ENCODE measurements at places on chromosomes 4 and X.

DNA sequence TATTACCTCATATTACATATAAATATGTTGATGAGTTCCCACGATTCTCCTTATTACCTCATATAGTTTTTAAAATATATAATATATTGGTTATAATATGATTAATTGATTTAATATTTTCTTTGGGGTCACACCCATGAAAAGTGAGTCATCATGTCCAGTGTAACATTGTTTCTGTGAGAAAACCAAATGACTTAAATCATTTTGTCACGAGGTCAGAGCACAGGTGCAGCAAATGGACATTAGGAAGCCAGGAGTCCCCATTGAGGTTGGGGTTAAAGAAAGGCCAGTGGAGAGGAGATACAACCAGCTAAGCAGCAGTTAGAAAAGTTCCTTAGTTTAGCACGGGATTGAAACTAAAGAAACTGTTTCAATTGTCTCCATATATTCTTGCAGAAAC lies 133.9 kb upstream of the RAPGEF2 start:
- no peak for DNase-seq

- DNase-seq, result no peak
These were observed 208.3 kb upstream of the MID1 start for GRCh38 chrX:10828640-10829039.

DNA sequence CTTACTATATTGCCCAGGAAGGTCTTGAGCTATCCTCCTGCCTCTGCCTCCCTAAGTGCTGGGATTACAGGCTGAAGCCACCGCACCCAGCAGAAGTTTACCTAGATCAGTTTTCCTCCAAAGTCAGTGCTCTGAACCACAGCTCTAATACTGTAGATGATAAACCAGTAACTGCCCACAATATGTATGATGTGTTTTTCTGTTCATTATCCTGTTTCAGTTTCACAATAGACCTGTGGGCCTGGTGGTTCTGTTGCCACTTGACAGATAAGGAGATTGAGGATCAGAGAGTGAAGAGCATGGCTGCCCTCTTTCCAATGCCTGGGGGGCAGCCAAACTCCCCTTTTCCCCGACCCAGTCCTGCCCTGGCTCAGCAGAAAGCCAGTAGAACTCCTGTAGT lies 87.0 kb downstream of the EFNB1 start:
- no peak for DNase-seq

- no peak for DNase-seq
These were observed 3.2 kb downstream of the NAT8L start for GRCh38 chr4:2062168-2062807.

DNA sequence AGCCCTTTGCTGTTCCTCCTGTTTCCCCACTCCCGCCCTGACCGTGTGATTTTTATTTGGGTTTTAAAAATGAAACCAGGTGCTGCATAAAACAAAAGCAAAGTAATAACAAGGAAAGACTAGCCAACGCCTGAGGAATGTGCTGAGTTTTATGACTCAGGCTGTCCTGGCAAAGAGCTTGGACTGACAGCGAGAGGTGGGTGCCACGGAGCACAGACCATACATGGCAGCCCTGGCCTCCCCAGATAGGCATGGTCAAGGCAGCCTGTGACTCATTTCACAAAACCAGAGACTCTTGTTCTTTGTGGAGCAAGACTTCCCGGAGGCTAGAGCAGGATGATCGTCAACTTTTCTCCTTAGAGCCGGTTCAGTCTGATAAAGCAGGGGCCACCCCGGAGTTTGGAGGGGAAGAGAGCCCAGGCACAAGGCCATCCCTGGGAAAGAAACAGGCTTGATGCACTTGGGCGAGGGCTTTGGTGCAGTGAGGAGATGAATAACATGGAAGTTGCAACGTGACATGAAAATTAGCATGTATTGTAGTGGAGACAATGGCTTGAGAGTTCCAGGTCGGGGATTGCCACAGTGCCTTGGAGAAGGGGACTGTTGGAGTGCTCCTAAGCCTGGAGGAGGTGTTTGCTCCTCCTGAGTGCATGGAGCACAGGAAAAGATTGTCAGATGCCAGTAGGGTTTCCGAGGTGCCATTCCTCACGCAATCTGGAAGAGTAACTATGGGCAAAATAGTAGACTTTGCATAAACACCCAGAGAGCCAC lies 54.8 kb downstream of the C4orf51 start:
- no peak for DNase-seq

- DNase-seq, result no peak
These were observed 46.5 kb upstream of the SHROOM4 start for GRCh38 chrX:50860518-50860917.

- no peak for DNase-seq
These were observed 382.8 kb downstream of the KLHL4 start for GRCh38 chrX:87900320-87900908.

- DNase-seq, result no peak
These were observed 334 bp upstream of the POU4F2 start for GRCh38 chr4:146638333-146638785.

DNA sequence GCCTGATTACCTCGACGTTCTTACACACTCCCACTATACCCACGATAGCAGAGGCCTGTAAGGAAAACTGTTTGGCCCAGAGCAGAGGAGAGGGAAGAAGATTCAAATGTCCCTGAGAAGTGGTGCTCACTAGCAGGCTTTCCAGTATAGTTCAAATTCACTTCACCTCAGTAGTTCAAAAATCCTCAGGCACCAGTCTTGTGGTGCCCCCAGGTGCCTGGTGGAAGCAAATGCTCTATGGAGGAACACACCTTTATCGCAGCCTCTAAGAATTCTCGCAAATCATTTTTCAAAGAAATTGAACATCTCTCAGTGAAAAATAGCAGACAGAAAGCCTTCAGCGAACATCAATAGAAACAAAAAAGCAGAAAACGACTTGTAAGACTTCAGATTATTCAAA lies 12.2 kb upstream of the MTMR1 start:
- DNase-seq, result peak; percentile 44
